ENCODE measurements at places on chromosomes 4 and X.

DNA sequence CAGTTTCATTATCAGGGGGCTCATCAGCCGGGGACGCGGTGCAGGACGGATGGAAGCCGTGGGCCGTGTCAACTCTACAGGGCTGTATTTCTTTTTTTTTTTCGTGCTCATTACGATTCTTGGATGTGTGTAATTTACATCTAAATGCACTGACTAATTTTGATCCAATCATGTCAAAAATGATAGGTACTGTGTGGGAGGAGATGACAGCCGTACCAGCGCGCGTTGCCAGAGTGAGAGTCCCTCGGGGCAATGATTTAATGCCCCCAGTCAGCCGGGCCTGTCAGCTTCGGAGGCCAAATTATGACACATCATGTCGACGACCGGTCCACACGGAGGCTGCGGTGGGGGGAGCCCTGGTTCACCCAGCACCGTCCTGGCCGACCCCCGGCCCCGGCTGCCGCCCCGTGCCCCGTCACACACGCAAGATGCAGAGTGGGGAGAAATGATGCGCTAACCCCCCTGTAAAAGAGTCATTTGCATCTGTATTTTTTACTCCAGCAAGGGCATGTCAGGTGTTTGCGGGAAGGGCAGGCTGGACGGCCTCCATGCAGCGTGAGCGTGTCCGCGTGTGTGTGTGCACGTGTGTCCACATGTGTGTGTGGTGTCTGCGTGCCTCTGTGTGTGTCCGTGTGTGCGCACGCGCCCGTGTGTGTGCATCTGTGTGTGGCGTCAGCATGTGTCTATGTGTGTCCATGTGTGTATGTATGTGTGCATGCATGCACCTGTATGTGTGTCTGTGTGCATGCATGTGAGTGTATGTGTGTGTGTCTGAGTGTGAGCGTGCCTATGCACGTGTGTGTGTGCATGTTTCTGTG lies 74.3 kb upstream of the PPP2R3B start:
- DNase-seq, result no peak

GRCh38 chrX:94515009-94515408 lies 841.0 kb downstream of the FAM133A start:
- no peak for DNase-seq

DNA sequence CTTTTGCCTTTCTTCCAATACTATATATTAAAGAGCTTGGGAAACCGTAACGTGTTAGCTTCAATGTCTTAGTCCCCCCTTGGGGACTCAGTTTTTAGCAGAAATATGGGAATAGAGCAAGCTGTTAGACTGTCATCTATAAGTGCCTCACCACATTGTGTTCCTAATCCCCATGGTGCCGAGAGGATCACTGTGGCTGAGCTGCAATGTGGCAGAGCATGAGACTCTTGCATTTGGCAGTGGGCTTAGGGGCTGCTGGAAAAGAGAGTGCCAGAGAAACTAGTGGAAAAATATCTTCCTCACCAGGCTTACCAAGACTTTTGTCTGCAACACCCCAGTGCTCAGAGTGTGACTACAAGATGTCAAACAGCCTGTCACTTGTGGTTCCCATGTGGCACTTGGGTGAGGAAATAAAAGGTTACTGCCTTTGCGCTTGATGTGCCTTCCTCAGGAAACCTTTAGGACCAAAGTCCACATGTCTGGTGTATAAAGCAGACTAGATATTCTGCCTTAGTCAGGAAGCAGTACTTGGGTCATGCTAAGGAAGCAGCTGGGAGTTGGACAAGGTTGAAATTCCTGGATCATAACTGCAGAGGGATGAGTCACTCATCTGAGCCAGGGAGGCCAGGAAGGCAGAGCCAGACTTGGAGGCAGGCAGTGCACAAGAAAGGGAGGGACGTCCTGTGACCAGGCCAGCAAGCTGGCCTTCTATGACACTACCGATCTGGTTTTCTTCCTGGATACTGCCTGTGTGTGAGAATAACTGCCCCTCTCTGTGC lies 9.7 kb upstream of the MAGEA4 start:
- DNase-seq, result no peak

DNA sequence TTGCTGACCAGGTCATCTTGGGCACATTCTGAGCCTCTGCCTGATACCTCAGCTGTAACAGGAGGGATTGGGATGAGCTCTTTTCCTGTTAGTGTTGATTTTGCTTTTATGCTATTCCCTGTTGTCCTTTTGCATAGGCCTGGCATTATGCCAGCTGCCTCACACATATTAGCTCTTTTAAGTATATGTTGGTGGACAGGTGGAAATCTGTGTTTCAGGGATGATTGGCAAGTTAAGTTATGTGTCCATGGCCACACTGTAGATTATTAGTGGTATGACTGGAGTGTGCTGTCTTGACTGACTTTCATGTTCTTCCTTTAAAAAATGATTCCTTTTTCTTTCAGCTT lies 28.9 kb downstream of the NSD2 start:
- no peak for DNase-seq

DNA sequence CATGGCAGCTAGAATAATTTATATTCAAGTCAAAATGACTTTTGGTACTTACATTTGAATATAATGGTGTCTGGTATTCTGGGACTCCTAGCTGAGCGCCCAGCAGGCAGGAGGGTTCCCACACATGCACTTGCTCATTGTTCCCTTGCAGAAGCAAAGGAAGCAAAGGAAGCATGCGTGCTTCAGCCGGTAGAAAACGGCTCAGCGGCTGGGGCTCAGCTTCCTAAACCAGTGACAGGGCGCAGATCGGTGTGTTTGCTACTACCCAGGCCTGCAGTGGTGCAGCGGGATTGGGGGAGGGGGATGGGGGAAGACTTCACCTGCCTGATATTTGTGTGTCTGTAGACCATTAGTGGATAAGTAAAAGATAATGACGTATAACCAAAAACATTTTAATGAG lies 978.3 kb upstream of the TENM3 start:
- DNase-seq, result no peak

GRCh38 chr4:14465057-14465456 lies 537.2 kb upstream of the CPEB2 start:
- DNase-seq, result no peak

- no peak for DNase-seq
Measured at GRCh38 chr4:13918991-13919441, 291.5 kb upstream of the BOD1L1 start.

- DNase-seq, result no peak
Measured at GRCh38 chr4:105374071-105374470, 99.8 kb downstream of the PPA2 start.

GRCh38 chrX:143634309-143634662 lies 1.6 kb downstream of the SLITRK4 start:
- no peak for DNase-seq

- no peak for DNase-seq
Measured at GRCh38 chr4:144450526-144450925, 195.4 kb upstream of the HHIP start.

GRCh38 chrX:151039351-151039750 lies 56.2 kb downstream of the HMGB3 start:
- no peak for DNase-seq

DNA sequence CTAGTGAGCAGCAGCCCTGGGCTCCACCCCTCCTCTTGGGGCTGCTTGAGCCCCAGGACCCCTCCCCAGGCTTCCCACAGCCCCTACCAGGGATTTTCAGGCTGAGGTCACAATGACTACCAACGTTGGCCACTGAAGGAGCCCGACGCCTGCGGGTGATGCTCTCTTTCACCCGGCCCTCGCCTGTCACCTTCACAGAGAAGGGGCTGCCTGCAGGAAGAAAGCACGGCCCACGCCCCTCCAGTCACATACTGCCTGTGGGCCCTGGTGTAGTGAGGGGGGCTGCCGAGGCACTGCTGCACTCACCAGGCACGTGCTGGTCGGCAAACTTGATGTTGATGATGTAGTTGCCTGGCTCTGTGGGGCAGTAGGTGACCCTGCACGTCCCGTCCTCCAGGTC lies 22.0 kb downstream of the FLNA start:
- DNase-seq, result no peak

DNA sequence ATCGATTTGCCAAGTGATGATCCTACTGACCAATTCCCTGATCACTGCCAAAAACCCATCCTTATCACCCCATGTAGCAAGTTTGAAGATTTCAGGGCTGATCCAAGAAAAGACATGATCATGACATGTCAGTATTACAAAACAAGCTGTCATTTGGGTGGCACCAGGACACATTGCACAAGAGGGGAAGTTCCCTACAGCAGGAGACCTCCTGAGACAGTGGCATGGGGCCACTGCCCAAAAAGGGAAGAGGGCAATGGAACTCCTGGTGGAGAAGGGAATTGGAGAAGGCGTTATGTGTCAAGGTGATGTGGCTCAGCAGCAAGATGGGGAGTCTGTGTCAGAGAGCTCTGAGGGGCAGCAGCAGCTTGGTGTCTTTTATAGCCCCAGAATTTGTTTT lies 43.4 kb downstream of the ZNF182 start:
- DNase-seq, result no peak

- DNase-seq, result no peak
Measured at GRCh38 chr4:84718699-84719098, 135.8 kb downstream of the CDS1 start.

DNA sequence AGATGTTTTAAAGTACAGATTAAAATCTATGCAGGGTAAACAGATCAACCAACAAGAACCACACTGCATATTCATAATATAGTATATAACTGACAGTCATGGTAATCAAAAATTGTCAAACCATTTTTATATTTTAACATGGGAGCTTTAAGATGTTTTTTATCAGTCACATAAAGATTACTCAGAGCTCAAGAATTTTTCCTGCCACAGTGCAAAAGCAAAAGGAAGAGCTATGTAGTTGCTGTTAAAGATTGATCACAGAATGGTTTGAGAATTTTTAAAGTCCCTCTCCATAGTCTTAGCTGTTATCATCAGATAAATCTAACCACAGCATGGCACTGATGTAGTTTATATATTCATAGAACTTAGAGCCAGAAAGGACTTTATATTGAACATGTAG lies 8.5 kb downstream of the RAB9B start:
- no peak for DNase-seq

GRCh38 chr4:100189820-100190642 lies at the start of gene DDIT4L:
DDIT4L (minus strand) TSS chr4:100190468; CDS start chr4:100189983, 485 bp downstream.
- no peak for DNase-seq

GRCh38 chrX:39445336-39445735 lies 644.1 kb downstream of the MID1IP1 start:
- DNase-seq, result peak; percentile 15

- DNase-seq, result no peak
Measured at GRCh38 chr4:99159699-99160098, 15.6 kb upstream of the ADH4 start.

DNA sequence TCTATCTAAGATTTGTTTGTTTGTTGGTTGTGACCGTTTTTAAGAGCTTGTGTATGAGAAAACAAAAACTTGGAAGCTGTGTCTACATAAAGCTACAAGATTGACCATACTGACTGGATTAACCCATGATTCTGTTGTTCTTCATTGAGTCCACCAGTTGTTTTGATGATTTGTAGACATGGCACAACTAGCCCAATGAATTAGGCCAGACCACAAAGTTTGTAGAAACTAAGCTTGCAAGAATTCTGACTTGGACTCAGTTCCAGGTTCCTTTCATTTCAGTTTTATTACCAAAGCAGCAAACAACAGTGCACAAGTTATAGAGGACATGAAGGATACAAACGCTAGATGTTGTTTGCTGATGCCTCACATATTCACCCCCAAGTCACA lies 119.3 kb downstream of the RASGEF1B start:
- no peak for DNase-seq

DNA sequence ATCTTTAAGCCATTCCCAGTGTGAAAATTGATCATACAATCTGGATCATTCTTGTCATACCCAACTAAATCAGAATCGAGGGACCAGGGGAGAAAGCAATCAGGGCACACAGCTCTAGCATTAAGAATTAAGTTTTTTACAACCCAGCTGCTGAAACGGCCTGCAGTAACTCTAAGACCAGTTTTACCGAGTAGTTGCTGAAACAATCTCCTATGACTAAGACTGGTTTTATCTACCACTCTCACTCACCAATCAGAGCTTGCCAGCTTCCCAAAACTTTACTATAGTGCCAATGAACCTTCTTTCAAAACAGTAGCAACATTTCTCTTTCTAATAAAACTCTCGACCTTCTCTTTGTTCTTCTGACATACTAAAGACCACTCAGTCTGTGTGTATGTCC lies 2.8 kb upstream of the SAP30 start:
- DNase-seq, result no peak

- no peak for DNase-seq
Measured at GRCh38 chr4:143438710-143439109, 74.8 kb upstream of the SMARCA5 start.

DNA sequence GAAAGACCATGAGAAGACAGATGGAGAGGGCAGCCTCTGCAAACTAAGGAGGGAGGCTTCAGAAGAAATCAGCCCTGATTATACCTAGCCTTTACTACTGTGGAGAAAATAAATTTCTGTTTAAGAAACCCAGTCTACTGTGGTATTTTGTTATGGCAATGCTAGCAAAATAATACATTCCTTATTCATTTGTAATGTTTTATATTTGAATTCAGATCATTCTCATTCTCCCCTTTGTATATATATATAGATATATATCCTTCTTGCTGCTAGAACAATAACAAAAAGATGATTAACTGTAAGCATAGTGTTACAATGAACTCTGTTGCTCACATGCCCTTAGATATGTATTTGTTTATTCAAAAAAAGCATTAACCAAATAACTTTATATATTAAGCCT lies 22.5 kb downstream of the DMD start:
- DNase-seq, result no peak

- no peak for DNase-seq
Measured at GRCh38 chrX:95427389-95427788, 1257.3 kb upstream of the DIAPH2 start.

GRCh38 chr4:152243206-152243605 lies 292.7 kb downstream of the FBXW7 start:
- DNase-seq, result no peak

DNA sequence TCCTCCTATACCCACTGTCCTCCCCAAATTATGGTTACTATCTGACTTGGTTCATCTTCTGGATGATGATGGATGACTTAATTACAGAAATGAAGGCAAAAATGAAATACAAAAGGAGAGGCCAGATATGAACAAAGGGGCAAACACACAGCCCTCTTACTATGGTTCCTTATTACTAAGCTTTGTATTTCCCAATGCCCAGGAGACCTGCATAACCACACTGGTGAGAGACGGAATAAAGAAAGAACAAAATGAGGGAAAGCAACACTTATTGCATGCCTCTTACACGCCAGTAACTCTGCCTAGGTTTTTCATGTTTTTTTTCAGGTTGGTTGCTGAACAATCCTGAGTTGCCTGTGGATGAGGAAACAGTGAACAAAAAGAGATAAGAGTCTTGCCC lies 120.5 kb downstream of the SLC10A7 start:
- no peak for DNase-seq

- DNase-seq, result no peak
Measured at GRCh38 chr4:153759407-153760316, at the start of gene RNF175. RNF175 (minus strand) TSS chr4:153760024; CDS start chr4:153759862, 162 bp downstream.

Data from T follicular helper cell (primary cell).